ENCODE measurements at places on chromosomes 2 and 18.

DNA sequence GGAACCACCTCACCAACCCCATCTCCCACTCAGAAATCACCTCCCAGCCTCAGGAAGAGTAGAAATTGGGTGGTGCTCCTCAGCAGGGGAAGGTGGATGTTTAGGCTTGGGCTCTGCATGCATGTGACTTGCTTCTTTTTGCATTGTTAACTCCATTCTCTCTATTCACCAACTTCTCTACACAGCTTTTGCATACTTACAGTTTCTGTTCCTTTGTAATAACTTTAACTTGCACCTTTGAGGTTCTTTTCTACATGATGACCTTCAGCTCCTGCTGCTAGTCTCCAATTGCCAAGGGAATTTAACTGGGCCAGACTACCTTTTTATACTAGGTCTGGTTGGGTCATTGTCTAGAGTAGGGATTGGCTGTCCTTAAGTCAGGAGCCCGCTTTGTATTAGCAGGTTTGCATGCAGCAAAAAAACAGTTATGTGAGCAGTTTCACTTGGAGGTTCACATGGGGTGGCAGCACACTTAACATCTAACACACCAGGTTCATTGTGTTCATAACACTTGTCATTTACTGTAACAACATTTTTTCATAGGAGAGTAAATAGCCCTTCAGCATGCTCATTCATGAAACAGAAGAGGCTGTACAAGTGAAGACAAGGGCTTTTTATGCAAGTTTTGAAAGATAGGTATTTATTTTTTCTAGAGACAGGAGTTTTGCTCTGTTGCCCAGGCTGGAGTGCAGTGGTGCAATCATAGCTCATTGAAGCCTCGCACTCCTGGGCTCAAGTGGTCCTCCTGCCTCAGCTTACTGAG, 12.0 kb downstream of the MRPL35 start:
- no peak for DNase-seq

DNA sequence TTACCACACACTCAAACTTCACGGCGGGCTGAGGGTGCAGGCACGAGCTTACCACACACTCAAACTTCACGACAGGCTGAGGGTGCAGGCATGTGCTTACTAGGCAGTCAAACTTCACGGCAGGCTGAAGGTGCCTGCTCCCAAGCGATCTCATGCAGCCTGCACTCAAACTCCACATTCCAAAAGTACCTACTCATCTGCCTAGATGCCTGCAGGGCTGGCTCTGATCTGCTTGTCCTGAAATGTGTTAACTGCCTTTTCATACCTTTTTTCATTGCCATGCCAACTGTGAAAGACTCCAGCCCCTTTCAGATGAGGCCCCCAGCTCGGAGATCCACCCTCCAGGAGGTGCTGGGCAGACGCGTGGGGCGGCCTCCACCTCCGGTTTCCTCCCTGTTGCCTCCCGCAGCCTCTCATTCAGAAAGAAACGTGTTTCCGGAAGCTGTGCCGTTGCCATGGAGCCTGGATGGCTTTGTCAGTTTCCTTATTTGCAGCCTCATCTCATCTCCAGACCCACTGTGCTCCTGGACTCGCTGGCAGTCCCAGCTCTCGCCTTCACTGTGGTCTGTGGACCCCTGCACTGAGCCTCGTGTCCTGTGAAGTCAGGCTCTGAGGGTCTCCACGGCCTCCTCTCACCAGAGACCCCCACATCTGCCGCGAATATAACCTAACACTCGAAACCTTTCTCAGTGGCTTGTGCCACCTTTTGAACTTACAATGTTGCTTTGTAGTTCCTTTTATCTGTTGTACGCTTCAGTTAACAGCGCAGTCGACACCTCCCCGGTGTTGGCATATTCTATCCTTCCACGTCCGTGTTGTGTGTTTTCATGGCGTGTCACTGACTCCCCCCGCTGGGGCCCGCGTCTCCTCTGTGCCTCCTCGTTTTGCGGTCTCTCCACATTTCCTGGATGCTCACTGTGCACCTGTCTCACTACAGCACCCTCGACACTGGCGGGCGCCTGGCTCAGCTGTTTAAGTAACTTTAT, 106.1 kb upstream of the ALKAL2 start:
- DNase-seq = peak; percentile 57

- DNase-seq = no peak
These were observed 381.8 kb upstream of the POU3F3 start for GRCh38 chr2:104472076-104472475.

DNA sequence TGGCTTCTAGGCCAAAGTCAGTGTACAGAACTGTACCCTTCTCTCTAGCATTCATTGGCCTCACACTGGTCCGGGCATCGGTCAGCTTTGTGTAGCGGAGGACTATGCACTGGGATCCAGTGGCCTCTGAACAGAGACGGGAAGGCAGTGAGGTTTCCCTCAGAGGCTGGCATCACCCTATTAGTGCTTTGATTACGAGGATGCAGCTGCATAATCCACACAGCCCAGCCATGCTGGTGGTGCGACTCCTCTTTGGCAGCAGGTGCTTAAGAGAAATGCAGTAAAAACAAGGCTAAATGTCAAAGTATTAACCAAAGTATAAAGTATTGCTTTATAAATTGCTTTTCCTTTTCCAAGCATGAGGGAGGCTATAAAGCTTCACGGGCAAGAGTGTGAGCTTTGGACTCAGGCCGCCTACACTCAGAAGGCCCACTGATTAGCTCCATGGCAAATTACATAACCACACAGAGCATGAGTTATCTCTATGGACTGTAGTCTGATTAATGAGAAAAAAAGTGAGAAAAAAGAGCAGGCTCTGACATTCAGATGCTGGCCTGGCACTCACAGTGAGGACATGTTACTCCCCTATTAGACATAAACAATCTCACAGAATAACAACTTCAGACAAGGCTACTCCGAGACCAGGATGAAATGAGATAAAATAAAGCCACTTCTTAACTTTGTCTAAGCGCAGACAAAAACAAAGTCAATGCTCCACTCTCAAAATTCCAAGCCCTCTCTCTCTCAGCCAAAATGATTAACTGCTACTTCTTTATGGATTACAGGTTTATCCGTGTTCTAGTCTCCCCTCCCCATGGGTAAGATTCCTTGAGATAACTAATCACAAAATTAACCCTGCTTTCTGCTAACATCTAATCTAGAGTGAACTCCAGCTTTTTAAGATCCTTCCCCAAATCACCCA, 6.4 kb upstream of the CRYGC start:
- DNase-seq = no peak

DNA sequence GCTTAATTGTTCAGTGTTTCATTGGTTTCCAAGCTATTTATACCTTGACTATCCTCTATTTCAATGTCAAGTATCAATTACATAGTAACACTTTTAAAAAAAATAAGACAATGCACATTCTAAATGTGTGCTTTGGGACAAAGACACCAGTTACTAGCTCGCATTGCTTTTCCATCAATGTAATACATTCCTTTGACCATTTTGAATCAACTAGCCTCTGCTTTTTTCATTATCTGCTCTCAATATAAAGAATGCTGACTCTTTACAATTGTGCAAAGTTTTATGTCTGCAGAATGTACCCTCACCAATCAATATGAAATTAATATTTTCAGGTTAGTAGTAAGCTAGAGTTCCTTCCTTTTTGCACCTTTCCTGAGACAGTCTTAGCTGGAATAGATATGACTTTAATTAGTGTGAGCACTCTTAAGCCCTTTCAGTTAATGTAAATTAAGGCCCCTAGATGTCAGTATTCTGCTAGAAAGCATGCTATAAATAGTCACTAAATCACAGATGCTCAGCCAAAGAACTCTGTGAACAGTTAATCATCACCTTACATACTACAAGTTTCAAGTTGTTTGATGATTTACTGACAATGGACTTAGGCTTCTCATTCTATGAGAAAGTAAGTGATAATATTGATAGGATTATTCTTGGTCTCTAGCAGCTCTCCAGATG, 413.6 kb downstream of the PTH2R start:
- no peak for DNase-seq

DNA sequence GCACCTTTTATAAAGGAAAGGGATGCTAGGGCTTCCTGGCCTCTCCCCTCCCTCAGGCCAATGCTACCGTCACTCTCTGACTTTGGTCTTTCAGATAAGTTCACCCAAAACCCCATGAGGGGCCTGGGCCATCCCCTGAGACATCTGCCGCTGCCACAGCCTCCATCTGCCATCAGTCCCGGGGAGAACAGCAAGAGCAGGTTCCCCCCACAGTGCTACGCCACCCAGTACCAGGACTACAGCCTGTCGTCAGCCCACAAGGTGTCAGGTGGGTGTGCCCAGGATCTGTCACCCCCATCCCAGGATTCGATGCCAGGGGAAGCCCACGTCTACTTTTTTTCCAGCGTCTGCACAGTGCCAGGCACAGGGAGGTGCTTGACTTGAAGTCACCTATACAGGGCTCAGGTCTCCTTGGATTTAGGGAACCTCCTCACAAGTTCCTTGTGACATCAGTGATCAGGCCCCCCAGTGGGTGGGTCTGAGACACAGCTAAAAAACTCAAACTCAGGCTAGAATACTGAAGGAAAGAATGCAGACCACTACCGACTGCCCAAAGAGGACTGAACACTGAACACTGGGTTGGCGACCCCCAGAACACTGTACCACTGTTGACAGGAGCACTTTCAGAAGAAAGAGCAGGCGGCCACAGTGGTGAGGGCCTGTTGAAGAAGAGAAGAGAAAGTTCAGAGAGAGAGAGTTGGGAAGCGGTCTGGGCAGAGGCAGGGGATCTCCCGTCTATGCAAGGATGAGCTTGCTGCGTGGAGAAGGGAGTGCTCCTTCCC, 85.3 kb downstream of the EPAS1 start:
- DNase-seq = no peak

GRCh38 chr2:207768866-207769596, 675 bp downstream of the FZD5 start:
- DNase-seq = no peak

DNA sequence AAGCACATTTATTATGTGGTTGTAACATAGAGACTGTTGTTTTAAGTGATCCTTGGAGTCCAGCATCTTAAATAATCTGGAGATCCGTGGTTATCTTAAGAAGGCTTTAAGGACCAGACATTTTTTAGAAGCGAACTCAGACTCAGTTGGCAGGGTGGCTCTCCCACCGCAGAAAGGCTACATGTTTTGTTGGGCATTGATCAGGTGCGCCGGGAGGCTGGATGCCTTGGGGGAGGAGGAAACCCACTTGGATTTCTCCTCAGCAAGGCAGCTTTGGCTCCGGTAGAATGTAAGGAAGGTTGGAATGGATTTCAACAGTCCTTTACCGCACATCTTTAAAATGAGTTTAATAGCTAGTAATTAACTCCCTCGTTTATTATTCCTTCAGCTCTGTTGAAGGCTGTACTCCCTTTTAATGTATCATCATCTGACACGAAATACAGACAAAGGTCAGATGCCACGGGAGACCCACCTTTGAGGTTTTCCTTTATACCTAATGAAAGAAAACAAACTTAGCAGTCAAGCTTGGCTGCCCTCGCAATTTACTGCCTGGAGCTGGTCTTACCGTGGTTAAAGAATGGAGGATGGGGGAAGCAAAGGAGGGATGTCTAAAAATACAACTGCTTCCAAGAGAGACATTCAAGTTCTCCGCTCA, 1.2 kb downstream of the TMEM200C start:
- no peak for DNase-seq

GRCh38 chr2:173204316-173204715, 128.7 kb downstream of the MAP3K20 start:
- peak; percentile 62 for DNase-seq

DNA sequence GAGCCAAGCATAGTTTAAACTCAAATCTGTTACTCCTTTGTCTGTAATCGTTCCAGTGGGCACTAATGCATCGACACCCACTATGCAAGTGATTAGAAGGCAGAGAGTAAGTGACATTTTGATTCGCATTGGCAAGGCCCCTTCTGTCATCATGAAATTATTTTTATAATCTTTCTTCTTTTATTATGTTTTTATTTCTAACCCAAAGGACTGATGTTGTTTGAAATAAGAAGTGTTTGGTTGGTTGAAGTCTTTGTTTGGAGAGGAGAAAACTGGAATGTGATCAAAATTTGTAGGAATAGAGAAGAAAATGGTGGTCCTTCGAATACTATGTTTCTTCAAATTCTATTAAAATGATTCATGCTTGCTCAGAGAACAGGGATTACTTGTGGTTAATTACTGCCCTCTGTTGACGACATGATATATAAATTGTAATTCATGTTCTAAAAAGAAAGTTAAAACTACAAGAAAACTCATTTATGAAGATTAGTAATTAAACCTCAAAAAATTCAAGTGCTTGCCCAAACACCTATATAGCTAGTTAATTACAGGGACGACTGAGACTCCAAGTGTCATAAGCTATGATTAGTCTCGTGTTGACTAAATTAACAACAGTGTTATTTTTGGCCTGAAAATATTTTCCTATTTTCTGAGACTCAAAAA, 26.4 kb upstream of the TFPI start:
- peak; percentile 73 for DNase-seq

GRCh38 chr2:190343089-190343535, 277 bp upstream of the INPP1 start:
- DNase-seq = no peak

DNA sequence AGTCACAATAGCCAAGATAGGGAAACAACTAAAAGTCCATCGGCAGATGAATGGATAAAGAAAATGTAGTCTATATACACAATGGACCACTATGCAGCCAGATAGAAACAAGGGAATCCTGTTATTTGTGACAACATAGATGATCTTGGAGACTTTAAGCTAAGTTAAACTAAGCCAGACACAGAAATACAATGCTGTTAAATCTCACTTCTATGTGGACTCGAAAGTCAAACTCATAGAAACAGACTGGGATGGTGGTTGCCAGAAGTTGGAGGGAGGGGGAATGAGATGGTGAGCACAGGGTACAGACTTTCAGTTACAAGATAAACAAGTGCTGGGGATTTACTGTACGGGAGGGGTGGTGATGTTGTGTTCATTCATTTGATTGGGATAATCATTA, 5.4 kb upstream of the CNDP1 start:
- no peak for DNase-seq

DNA sequence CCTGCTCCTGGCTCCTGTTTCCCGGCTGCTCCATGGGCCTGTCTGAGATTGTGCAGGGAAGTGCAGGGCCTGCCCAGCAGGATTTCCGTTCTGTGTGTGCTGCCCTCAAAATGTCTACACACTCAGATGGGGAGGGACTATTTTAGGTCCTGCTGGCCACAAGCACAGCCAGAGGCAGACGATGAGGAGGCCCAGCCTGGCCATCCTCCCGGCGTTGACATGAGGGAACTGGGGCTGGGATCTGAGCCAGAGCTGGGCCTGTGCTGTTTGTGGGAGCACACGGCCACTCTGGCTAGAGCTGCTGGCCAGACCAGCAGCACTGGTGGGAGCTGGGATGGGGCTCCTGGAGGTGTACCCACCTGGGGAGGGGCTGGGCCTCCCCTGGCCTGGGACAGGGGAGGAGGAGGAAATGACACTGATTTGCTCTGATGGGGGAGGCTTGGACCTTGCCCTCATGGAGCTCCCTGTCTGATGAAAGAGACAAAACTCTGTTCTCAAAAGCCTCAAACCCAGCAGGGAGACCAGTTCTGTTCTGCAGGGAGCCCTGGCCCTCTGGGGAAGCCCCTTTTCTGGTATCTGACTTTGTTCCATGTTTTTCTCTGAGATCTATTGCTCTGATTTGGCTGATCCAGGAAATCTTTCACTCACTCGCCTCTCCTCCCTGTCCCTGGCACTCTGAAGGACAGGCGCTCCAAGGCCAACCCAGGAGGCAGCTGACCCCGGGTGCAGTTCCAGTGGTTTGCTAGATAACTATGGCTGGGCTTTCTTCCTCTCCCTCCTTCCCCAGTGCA, 161.8 kb downstream of the DYSF start:
- DNase-seq = peak; percentile 42

All from fibroblast of skin of right quadriceps (primary cell).